ENCODE measurements at places on chromosomes 11 and 22. TPM values are rescaled to one million over a fixed set of nuclear protein-coding genes. Genes with fewer than 3 reads are reported as not detected.

Gene ARHGEF17
- total RNA-seq, result 74.6 TPM

Gene NDUFS8
- 57.8 TPM for total RNA-seq

Gene UPK3A
- not detected for total RNA-seq

Gene DYNC2H1
- 102 TPM for total RNA-seq

Gene SCT
- total RNA-seq, result not detected

Gene OR52N4
- total RNA-seq, result 0.28 TPM

GRCh38 chr11:80960381-80961029 lies 1519.7 kb upstream of the TENM4 start:
- no peak for DNase-seq

DNA sequence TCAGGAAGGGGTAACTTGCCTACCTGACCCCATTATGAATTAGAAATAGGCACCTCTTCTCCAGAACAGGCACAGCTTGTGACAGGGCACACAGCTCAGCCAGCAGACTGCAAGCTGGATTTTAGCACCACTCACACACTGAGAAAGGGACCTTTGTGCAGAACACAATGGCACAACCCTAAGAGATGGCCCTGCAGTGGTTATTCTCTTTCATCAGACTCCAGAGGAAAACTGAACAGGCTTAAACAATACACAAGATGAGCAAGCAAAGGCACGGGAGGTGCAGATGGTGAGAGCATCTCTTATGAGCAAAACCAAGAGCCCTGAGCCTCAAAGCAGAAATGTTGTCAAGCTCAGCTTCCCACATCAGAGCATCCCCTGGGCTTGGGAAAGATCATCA lies 93.8 kb upstream of the LRRC55 start:
- no peak for DNase-seq

DNA sequence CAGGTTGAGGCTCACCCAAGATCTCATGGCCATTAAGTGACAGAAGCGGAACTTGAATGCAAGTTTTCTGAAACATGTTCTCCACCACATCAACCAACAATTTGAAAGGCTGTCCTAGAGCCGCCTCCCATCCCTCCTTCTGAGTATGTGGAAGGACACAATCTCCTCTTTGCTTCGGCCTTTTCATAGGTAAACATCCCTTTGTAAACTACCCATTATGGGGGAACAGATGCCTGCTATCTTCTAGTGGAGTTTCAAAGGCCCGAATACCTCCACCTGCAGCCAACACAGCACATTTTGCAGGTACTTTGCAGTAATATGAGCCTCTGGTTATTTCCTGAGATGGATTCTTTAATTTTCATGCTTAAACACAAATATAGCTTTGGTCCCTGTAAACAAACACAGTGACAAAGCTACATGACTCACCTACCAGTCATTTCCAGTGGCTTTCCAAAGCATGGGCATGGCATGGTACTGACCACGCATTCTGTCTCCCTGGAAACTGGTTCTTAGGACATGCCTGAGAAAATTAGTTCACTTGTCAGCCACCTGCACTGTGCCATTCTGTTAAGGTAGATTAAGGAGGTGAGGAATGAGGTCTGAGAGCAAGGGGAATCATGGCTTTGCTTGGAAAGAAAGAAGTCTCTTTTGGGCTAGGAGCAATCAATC lies 60.2 kb downstream of the EHF start:
- no peak for DNase-seq

DNA sequence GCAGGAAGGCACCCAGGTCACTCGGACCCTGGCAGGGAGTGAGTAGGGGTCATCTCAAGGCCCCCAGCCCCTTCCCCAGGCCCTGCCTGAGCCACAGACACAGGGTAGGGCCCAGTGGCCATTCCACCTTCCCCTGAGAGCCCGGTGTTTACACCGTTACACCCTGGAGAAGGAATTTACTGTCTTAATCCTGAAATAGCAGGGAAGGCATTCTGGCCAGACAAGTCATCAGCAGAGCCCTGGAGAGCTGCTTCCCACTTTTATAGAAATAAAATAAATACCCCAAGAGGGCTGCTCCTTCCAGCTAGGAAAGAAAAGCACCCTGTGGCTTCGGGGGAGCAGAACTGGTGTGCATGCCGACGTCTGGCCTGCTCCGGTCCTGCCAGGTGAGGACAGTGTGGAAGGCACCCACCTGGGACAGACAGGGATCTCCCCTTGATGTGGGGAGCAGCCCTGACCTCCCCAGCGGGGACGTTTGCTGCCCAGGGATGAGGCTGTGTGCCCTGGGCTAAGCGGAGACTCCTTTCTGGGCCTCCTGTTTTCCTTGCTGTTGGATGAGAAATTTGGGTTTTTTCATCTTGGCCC lies 180.0 kb downstream of the MN1 start:
- no peak for DNase-seq

- DNase-seq, result peak; percentile 77
Measured at GRCh38 chr22:38754751-38755154, 1.0 kb downstream of the SUN2 start.

DNA sequence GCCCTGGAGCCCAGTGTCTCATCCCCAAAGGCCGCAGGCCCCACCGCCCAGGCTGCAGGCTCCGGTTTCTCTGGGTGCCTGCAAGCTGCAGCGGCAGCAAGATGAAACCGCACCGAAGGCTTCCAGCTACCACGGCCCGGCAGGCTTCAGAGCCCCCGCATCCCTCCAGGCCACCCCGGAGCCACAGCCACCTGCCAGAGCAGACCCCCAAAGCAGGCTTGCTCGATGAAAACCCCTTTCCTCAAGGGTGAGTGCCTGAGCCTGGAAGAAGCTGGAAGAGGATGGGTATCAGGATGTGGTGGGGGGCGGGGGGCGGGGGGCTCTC lies 24.5 kb upstream of the GNB1L start:
- DNase-seq, result no peak

GRCh38 chr11:87307101-87307500 lies 269.4 kb downstream of the TMEM135 start:
- DNase-seq, result no peak
